ENCODE measurements at places on chromosomes 11 and 22.
A peak's percentile ranks its signal among the peaks of the same experiment; 100 is the strongest.

GRCh38 chr11:35174666-35175065, 35.7 kb downstream of the CD44 start:
- no peak for DNase-seq

DNA sequence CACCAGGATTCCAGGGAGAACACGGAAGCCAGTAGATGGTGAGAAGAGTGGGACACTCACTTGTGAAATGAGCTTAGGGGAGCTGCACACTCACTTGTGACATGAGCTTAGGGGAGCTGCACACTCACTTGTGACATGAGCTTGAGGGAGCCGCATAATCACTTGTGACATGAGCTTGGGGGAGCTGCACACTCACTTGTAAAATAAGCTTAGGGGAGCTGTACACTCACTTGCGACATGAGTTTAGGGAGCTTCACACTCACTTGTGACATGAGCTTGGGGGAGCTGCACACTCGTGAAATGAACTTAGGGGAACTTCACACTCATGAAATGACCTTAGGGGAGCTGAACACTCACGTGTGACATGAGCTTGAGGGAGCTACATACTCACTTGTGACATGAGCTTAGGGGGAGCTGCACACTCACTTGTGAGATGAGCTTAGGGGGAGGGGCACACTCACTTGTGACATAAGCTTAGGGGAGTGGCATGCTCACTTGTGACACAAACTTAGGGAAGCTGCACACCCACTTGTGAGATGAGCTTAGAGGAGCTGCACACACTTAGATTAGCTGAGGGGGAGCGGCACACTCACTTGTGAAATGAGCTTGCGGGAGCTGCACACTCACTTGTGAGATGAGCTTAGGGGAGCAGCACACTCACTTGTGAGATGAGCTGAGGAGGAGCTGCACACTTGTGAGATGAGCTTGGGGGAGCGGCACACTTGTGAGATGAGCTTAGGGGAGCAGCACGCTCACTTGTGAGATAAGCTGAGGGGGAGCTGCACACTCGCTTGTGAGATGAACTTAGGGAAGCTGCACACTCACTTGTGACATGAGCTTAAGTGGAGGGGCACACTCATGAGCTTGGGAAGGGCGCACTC, 59.0 kb downstream of the NCAPD3 start:
- DNase-seq, result no peak

- DNase-seq, result no peak
These were observed 2.8 kb downstream of the SPON1 start for GRCh38 chr11:13965337-13965736.

GRCh38 chr22:47836957-47837356, 1074.5 kb downstream of the TBC1D22A start:
- DNase-seq, result no peak

DNA sequence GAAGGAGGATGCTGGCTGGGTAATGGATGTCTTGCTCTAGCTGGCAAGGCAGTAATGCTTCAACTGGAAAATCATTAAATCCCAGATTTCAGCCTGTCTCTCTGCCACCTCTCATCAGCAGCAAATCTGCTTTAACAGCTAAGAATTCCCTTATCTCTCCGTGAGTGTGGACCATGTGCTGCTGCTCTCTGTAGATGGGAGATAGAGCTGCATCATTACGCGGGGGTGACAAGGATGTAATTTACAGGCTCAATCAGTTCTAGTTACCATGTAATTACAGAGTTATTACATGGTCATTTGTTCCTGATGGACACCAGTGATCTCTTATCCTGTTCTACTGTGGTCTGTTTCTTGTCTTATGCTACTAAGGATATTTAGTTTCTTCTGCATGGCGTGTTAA, 665.4 kb downstream of the NTM start:
- no peak for DNase-seq

GRCh38 chr22:46414704-46415103, 79.2 kb downstream of the TRMU start:
- DNase-seq, result no peak

DNA sequence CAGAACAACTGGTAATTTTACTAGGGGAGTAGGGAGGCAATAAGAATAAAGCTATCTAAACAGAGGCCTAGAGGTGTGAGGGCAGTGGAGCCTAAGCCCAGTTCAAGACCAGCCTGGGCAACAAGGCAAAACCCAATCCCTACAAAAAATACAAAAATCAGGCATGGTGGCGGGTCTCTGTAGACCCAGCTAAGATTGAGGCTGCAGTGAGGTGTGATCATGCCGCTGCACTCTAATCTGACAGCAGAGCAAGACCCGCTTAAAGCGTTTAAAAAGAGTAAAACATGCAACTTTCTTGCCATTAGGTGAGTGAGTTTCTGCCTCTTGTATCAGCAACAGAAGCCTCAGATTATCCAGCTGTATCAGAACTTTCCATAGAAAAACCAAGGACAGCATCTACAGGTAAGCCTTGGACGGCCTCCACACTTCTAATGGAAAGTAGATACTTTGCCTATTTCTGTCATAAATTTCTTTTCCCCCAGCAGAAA, 12.1 kb downstream of the TAF1D start:
- no peak for DNase-seq

DNA sequence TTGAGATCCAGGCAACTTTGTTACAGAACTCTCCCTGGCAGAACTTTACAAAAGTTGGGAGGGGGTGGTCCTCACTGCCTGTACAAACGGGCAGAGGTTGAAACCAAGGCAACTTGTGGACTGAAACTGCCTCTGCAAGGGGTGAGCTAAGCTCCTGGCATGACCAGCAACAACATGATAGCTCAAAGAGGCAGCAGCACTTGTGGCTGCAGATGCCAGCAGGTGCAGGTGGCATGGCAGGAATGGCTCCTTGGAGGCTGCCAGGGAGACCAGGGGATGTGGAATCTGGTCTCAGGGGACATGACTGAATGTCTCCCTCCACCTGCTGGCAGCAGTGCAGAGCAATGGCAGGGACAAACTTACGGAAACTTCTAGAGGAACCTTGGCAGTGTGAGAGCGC, 38.8 kb upstream of the PHF21A start:
- DNase-seq, result no peak

DNA sequence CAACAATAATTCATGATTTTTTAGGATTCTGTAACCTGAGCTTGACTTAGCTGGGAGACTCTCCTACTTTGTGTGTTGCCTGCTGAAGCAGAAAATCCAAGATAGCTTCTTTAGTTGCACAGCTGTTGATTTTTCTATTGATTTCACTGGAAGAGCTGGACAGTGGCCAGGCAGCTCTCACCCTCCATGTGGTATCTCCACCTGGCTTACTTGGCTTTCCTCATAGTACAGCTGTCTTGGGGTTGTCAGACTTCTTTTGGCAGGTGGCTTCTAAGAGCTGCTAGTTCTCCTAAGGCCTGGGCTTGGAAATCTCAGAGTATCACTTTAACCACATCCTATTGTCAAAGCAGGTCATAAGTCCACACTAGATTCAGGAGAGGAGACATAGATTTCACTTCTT, 130.8 kb upstream of the SPON1 start:
- DNase-seq, result no peak

- no peak for DNase-seq
These were observed 70.2 kb downstream of the DDX10 start for GRCh38 chr11:108734956-108735559.

DNA sequence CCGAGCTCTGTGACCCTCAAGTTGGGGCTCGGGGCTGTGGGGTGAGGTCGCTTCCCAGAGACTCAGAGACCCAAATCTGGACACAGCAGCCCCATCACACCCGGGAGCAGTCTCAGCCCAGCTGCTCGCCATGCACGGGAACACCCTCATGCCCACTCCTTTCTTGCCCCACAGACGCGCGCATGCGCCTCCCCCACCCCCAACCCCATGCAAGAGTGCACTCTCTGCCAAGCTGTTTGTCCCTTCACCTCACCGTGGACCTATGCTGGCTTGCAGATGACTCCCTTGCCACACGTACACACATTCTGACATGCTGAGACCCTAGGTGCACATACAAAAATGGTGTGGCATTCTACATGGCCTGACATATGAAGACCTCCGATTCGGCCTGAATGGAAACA, 478 bp upstream of the CD248 start:
- DNase-seq, result peak; percentile 53

- DNase-seq, result no peak
These were observed 9.4 kb downstream of the PIWIL3 start for GRCh38 chr22:24765166-24765565.

GRCh38 chr11:28466506-28466905, 358.3 kb downstream of the METTL15 start:
- DNase-seq, result no peak

DNA sequence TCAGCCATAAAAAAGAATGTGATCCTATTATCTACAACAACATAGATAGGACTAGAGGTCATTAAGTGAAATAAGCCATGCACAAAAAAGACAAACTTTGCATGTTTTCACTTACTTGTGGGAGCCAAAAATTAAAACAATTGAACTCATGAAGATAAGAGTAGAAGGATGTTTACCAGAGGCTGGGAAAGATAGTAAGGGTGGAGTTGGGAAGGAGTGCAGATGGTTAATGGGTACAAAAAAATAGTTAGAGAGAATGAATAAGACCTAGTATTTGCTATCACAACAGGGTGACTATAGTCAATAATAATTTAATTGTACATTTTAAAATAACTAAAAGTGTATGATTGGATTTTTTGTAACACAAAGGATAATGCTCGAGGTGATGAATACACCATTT, 27.2 kb upstream of the IL10RA start:
- no peak for DNase-seq

DNA sequence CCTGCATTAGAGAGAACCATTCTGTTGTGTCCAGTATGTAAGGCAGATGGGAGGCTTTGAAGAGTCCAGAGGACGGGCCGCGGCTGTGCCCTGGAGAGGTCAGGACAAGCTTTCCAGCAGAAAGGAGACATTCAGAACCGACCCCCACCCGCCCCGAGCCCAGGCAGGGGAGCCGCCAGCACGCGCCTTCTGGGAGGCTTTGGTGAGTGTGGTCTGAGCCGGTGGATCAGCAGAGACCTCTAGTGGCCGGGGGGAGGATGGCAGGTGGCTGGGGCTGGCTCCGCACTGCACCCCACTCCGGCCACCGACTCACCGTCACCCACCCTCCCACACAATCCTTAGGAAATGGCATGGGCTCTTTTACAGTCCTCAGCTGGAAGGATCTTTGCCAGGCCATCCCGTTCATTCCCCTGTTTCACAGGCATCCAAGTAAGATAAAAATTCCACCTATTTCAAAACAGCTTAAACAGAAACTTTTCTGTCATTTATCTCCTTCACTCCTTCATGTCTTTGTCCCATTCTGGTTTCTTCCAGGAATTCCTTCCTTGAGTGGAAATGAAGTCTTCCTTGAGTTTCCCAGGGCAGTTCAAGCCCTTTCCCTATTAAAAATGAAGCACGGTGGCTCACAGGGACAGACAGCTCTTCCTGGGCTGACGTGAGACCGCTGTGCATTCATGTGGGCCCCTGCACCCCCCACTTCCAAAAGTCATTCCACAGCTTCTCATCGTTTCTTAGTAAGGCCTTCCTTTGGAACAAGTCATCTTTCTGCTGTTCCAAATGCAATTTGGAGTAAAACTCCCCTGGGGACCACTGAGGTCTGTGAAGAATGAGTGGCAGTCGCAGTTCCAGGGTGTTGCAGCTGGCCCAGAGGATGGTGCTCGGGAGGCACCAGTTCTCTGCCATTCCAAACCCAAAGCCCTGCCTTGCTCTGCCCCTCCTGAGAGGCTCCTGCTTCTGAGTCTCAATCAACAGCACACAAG, 91.0 kb downstream of the FEZ1 start:
- peak; percentile 63 for DNase-seq

DNA sequence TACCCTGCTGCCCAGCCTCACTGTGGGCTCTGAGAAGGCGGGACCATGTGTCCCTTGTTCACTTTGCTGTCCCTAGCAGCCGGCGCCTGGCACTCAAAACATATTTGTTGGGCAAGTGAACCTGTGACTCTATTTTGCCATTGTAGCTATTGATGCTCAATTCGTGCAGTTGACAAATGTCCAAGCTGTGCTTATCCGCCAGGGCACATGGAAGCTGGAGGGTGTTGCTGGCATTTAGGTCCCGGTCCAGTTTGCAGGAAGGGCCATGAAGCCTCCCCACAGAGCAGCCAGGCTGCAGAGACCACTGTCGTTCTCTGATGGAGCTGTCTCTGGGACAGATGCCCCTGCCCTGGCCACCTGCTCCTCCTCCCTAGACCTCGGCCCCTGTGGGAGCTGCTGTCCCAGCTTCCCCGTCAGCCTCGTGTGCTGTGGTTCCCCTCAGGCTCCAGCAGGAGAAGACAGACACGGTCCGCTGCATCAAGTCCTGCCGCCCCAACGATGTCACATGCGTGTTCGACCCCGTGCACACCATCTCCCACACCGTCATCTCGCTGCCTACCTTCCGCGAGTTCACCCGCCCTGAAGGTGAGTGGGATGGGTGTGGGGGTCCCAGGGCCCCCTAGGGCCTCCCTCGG, 71.5 kb downstream of the FBLN1 start:
- no peak for DNase-seq

GRCh38 chr11:102972853-102973252, 17.3 kb upstream of the MMP13 start:
- DNase-seq, result no peak

GRCh38 chr11:118634431-118635236, 27.2 kb downstream of the PHLDB1 start:
- peak; percentile 52 for DNase-seq

- no peak for DNase-seq
These were observed 74.8 kb upstream of the NECTIN1 start for GRCh38 chr11:119803726-119804294.

GRCh38 chr22:50531546-50531961, 1.7 kb upstream of the TYMP start:
- DNase-seq, result peak; percentile 65

DNA sequence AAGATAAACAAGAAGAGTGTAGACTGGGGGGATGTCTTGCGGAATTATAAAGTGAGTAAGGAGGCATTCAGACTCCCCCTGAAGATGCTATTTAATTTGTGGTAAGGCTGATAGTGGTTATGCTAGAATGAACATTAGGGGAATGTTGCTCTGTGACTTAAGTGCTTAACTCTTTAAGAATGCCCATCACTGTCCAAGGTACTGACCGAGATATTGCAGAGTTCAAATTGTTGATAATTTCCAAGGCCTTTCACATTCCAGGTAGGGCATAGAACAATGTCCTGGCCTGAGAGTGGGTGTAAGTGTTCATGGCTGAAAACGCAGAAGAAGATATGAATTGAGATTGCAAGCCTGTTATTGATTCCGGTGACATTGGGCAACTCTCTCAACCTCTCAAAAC, 90.3 kb upstream of the SEZ6L start:
- no peak for DNase-seq

DNA sequence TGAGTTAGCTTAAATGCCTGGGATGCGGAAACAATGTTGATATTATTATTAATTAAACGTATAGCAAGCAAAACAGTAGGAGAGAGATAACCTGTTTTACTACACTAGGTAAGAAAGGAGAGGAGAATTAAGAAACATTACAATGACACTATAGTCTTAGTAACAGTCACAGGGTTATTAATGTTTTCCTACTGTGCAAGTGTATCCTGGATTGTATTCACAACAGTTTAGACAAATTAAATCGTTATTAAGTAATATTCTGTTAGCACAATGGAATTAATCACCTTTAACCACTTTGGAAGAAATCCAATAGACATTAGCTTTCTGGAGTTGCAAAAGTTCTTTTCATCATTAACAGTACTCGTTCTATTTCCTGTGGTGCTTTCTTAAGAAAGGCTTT, 3.4 kb downstream of the FAM181B start:
- no peak for DNase-seq

GRCh38 chr22:28674121-28674563, 5.5 kb downstream of the TTC28 start:
- DNase-seq, result peak; percentile 52
